Left hindlimb (tissue), 1 donor: ENCODE measurements at places on chromosomes 4 and X.

DNA sequence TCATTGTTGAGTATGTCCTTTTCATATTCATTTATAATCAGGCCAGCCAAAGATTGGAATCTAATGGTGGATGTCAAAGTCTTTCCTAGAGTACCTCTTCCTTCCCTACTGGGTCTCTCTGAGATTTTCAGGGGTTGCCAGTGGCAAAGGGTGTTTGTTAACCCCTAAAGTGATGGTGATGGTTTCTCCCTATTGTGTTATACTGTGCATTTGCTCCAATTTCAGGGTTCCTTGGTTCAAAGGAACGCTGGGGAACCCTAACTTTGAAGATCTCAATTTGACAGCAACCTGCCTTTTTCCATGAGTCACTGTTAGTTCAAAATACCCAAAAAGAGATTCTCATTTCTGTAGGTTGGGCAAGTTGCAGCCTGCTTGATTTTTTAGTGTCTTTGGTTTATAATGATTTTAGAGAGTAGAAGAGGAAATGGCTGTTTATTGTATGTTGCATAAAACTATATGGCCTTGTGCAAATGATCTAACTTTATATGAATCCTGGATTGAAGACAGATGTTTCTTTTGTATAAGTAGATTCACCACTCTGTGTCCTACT lies 23.0 kb downstream of the GAB1 start:
- DNase-seq, result no peak

GRCh38 chrX:13565511-13565910 lies 3.9 kb upstream of the EGFL6 start:
- DNase-seq, result no peak

GRCh38 chrX:102155806-102156179 lies at the start of gene BEX5:
BEX5 (minus strand) TSS chrX:102155977; CDS start chrX:102154265, 1,712 bp downstream.
- peak; percentile 57 for DNase-seq

DNA sequence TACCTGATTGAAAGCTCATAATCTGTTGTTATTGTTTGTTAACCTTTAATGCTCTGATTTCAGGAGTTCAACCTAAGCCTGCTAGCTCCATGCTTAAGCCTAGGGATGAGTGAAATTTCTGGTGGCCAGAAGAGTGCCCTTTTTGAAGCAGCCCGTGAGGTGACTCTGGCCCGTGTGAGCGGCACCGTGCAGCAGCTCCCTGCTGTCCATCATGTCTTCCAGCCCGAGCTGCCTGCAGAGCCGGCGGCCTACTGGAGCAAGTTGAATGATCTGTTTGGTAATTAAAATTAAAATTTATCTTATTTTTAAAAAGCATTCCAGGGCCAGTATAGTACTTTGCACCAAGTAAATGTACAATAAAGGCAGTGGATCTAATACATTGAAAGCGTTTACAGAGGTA lies 37.1 kb upstream of the MSANTD1 start:
- DNase-seq, result no peak

DNA sequence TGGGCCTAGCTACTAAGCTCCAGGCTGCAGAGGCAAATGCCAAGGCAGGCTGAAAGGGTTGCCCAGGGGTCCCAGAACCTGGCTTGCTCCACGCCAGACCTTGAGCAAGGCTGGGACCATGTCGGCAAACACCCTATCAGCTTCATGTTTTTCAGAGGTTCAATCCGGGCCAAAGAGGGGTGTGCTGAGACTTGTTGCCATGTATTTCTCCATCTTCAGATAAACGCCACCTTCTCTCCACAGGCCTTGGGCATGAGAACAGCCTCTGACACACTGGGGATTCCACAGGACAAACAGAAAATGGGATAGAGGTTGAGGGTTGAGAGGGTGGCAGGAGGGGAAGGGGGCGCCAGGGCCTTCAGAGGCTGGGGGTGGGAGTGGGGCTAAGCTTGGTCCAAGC lies 8.6 kb downstream of the PJA1 start:
- DNase-seq, result no peak

DNA sequence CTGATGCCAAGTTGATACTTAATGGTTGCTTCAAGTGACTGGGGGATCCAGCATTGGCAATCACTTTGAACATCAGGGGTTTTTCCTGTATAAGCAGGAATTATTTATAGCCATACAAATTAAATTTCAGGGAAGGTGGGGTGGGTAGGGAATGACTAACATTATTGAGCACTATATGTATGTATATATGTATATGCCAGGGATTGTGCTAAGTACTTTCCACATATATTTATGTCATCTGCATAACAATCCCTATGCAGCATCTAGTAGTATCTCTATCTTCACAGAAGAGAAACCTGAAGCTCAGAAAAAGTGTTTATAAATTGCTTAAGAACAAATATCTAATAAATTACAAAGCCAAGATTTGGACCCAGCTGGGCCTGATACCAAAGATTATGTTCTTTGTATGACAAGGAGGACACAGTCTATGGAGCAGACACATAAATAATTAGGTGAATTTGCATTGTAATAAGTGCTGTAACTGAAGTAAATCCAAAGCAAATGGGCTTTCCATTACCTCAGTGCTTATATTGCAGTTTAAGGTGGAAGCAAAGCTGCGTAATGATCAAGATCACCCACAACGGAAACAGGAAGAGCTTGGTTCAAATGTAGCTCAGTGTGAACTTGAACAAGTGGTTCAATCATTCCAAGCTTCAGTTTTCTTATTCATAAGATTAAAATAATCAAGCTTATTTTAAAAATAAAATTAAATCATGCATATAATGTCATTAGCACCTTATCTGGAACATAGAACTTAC lies 18.9 kb upstream of the RASGEF1B start:
- no peak for DNase-seq

- no peak for DNase-seq
Observed at GRCh38 chr4:121041307-121042090, 30.8 kb downstream of the NDNF start.

GRCh38 chr4:124904723-124905388 lies 192.3 kb upstream of the ANKRD50 start:
- no peak for DNase-seq

- DNase-seq, result no peak
Observed at GRCh38 chr4:22986881-22987280, 294.1 kb downstream of the GBA3 start.

- no peak for DNase-seq
Observed at GRCh38 chrX:124540474-124540873, 194.1 kb downstream of the SH2D1A start.

DNA sequence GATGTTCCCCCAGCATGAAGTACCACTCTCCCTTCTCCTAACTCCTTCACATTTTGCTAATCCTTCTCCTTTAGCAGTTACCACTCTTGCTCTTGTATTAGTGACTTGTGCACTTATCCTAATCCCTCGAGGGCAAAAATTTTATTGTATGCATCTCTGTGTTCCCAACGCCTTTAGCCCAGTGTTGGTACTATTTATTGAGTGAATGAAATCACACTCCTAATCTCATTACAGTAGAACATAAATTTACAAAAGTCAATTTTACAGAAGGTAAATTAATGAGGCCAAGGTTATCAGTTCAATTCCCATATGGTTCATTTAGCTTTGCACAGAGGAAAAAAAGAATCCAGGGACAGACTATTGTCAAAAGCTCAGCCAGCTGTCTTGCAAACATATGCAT lies 178.4 kb downstream of the NR3C2 start:
- no peak for DNase-seq
